Stromal cell of bone marrow (primary cell): ENCODE measurements at places on chromosomes 6 and 20.

GRCh38 chr20:17941087-17941825 is 27.3 kb downstream of the SNX5 start:
- no peak for DNase-seq

GRCh38 chr20:46501337-46501942 is 11.9 kb downstream of the ZNF334 start:
- no peak for DNase-seq

DNA sequence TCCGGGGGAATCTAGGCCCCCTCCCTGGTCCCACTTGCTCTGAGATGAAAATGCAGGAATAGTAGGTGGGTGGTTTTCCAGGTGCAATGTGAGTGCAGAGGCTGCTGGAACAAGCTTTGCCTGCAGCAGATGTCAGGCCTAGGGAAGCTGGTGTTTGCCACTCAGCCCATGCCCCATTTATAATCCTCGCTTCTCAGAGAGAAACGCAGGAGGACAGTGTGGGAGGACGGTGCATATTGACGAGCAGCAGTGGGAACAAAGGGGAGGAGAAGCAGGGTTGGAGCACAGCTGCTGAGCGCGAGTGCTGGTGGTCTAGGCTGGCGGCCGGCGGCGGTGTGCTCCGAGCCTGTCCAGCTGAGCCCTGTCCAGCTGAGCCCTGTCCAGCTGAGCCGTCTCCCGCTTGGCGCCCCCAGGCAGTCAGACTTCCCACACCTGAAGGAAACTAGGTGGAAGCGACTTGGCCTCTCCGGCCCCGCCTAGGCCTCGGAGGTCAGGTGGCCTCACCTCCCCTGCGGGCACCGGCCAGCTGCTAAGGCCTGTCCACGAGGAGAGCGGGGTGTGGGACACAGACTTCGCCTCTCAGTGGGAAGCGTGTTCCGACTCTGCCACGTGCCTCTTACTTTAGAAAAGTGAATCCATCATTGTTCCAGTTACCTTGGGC is 49.7 kb upstream of the FRMD1 start:
- DNase-seq = no peak

GRCh38 chr6:91926361-91926760 is 1339.5 kb upstream of the MAP3K7 start:
- no peak for DNase-seq

DNA sequence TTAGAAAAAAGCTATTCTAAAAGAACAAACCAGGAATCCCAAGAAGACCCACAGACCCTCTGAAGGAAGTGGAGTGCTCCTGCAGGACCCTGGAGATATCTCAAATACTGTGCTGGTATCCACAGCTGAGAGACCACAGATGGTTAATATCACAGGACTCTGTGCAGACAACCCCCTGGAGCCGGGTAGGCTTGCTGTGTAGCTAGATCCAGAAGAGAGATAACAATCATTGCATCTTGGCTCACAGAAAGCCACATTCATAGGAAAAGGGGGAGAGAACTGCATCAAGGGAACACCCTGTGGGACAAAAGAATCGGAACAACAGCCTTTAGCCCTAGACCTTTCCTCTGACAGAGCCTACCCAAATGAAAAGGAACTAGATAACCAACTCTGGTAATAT is 689.5 kb downstream of the PHF3 start:
- no peak for DNase-seq

- DNase-seq = no peak
Observed at GRCh38 chr6:10237298-10238038, 177.4 kb downstream of the TFAP2A start.

GRCh38 chr6:149642829-149643580 is 5.5 kb downstream of the KATNA1 start:
- peak; percentile 20 for DNase-seq

DNA sequence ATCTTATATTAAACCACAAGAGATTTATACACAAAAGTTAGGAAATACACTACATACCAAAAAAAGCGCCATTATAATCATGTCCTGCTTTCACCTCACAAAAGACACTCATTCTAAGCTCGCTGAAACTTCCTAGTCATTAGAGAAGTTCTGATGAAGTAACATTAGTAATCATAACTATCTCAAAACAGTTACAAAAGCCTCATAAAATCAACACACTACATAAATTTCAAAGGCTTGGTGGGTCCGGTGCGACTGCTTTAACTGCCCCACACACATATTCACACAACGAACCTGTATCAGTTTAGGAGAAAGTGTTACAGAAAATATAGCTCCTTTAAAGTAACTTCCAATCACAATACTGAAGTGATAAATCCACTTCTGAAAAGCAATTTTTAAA is 1.9 kb downstream of the PHIP start:
- no peak for DNase-seq

DNA sequence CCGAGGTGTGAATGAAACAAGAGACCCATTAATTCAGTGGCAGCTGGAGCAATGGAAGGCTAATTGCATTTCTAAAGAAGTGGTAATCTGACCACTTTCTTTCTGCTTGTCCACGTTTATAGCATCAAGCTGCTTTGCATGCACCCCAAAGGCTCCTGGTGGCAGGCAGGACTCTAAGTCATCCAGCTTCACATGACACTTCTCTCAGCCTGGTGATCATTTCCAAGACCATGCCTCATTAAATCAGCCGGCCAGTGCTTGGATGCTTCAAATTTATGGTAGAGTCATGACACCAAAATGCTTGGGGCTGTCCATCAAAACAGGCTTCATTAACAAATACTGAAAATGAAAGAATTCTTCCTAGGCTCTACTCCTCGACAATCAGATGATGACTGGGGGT is 614.9 kb downstream of the DOK5 start:
- DNase-seq = no peak

- no peak for DNase-seq
Observed at GRCh38 chr20:7911586-7912330, 28.5 kb downstream of the HAO1 start.

- DNase-seq = no peak
Observed at GRCh38 chr20:20895537-20895936, 183.1 kb upstream of the RALGAPA2 start.

DNA sequence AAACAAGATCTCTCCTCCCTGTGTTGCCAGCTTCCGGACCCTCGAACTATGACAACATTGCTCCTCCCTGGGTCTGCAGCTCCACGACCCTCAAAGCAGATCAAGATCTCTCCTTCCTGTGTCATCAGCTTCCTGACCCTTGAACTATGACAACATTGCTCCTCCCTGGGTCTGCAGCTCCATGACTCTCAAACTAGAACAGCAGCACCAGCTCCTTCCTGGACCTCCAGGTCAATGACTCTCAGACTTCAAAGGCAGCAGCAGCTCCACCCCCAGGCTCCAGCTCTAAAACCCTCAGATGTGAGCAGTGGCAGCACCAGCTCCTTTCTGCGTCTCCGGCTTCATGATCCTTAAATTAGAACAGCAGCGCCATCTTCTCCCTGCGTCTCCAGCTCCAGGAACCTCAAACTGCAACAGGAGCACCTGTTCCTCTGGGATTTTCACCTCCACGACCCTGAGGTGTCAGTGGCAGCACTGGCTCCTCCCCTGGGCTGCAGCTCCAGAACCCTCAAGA is 341.0 kb upstream of the SULF2 start:
- no peak for DNase-seq

DNA sequence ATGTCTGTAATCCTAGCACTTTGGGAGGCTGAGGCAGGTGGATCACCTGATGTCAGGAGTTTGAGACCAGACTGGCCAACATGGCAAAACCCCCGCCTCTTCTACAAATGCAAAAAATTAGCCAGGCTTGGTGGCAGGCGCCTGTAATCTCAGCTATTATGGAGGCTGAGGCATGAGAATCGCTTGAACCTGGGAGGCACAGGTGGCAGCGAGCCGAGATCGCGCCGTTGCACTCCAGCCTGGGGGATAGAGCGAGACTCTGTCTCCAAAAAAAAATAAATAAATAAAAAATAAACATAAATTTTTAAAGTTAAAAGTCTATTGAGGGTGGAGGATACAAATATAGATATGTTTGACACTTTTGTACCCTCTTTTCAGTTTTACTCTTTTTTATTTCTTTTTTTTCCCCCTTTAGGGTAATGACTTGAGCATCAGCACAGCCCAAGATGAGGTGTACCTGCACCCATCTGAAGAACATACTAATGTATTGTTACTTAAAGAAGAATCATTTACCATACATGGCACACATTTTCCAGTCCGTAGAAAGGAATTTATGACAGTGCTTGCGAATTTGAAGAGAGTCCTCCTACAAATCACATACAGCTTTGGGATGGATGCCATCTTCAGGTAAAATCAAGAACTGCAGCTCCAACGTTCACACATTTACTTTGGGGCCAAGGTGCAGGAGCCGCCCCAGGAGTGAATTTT is 368.9 kb downstream of the LAMA2 start:
- peak; percentile 43 for DNase-seq

- DNase-seq = peak; percentile 7
Observed at GRCh38 chr6:48641544-48641943, 530.5 kb upstream of the PTCHD4 start.

DNA sequence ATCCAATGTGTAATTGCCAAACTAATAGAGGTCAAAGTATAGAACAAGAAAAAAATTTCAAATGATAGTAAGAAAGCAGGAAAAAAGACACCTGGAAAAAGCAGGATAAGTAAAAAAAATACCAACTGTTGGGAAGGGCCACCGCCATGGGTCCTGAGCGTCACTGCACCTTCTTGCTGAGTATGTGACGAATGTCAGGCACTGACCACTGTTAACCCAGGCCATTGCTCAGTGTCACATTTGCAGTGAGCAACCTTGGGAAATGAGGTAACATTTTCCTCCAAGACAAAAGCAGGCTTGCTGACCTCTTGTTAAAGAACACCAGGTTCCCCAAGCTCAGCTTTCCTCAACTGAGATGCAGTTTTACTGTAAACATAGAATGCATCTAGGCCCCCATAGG is 15.6 kb upstream of the RPS6KA2 start:
- DNase-seq = no peak

DNA sequence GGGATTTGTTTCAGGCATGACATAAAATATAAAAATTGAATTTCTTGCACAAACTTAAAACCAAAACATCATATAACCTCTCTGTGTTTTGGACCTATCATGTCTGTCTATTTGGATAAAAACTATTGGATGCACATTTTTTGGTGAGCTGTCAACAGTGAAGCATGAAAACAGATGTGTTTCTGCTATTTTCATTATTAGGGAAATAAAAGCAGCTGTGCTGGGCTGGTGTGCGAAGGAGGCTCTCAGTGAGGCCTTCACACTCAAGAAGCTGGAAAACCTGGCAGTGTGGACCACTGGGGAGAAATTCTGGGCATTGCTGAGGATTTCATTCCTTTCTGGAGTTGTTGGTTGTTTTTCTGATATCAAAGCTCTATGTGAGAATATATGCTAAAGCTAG is 395.3 kb downstream of the GJA1 start:
- no peak for DNase-seq

- no peak for DNase-seq
Observed at GRCh38 chr20:45432294-45432693, 16.4 kb downstream of the PIGT start.

DNA sequence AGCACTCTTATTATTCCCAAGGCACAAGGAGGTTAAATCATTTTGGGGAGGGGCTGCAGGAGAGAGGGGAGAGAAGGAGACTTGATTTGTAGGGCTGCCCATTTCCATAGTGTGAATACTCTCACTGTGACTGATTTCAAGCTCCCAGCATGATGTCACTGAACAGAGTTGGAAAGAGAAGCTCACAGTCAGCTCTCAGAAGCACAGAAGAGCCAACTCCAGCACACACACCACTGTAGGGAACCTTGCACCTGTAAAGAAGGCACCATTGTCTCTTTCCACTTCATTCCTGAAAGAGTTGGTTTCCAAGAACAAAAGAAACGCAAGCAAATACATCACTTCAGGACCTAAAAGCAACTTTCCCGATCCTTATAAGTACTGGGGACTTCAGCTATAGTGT is 12.7 kb upstream of the STK35 start:
- DNase-seq = no peak

- no peak for DNase-seq
Observed at GRCh38 chr6:51738614-51739013, 348.8 kb downstream of the PKHD1 start.

DNA sequence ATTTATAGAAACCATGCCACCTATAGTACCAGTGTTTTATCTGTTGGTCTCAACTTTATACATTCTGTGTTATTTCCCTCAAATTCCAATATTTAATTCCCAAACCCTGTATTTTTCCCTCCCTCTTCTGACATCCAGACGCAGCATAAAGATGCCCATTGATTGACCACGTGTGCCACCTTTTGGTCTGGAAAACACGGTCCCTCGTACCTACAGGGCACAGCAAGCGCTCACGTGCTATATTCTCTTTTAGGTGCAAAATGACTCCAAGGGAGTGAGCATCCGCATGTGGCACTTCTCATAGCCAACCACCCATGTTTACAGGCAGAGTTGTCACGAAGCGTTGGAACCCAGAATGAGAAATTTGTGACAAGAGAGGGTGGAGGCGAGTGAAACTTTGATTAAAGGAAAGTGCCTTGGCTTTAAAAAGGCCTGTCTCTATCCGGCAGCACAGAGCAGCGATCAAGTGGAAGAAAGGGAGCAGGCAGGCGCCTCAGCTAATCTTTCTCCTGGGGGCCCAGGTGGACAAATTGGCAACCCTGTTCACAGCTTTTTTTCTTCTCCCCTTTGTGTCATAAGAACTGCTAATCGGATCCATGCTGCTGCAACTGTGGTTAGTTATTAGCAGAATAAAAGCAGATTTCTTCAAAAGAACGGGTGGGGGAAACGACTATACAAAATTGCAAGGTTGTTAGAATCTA is 225.9 kb downstream of the TMEM242 start:
- DNase-seq = no peak

DNA sequence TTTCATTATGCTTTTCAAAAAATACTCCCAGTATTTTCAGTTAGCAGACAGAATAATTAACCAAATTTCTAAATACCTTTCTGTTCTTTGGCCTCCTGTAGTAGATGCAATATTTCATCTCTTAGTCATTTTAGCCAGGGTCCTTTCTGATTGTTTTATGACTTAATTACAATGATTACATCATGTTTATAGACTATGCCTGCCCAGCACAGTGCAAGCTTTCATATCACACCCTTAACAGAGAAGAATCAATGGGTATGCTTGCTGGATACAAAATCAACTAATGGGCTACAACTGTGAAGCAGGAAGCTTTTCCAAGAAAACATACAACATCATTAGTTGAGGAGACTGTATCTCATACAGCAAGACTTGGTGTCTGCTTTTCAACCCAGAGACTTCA is 119.8 kb upstream of the NRSN1 start:
- DNase-seq = no peak

DNA sequence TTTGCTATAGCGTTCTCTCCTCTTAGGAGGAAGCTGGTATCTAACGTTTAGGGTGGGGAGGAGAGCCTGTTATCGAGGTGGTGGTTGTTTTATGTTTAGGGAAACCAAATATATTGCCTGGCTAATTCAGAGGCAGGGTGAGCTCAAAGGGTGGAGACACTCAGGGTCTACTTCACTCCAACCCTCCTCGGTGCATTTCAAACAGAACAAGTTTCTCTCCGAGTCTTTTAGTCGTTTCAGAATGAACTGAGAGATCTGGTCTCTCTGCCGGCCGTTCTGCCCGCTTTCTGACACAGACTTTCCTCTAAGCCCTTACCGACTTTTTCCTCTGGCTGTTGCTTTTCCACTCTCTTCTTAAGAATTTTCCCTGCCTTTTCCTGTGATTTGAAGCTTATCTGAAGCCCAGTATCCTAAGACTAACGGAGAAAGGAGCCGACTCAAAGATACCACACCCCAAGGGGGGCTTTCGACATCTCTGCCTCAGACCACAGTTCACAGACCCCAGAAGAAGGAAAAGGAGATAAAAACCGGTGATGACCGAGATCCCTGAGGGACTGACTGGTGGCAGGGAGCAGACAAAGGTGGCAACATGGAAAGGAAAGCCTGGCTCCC is 865 bp downstream of the STK38 start:
- peak; percentile 22 for DNase-seq

- no peak for DNase-seq
Observed at GRCh38 chr20:4670469-4670868, 51.2 kb upstream of the PRND start.

- DNase-seq = no peak
Observed at GRCh38 chr6:121723623-121724022, 288.2 kb downstream of the GJA1 start.
